Bone marrow (tissue), 2 donors: ENCODE measurements at places on chromosomes 3 and 15.

DNA sequence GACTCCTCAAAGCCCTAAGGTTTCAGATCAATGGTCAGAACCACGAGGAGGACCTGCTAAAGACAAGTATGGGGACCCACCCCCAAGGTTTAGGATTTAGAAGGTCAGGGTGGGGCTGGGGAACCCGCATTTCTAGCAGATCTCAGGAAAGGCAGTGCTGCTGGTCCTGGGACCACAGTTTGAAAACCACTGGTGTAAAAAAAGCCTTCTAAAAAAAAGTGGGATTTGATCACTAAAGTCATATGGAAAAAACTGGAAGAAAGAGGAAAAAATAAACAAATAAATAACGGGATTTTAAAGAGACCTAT is 832 bp downstream of the SLC41A3 start:
- DNase-seq = no peak

GRCh38 chr3:55144015-55144673 is 216.3 kb upstream of the LRTM1 start:
- DNase-seq = no peak

- DNase-seq = no peak
These were observed 264.6 kb upstream of the SGO1 start for GRCh38 chr3:20450611-20451010.

GRCh38 chr3:186640473-186640818 is 247 bp downstream of the FETUB start:
- no peak for DNase-seq

DNA sequence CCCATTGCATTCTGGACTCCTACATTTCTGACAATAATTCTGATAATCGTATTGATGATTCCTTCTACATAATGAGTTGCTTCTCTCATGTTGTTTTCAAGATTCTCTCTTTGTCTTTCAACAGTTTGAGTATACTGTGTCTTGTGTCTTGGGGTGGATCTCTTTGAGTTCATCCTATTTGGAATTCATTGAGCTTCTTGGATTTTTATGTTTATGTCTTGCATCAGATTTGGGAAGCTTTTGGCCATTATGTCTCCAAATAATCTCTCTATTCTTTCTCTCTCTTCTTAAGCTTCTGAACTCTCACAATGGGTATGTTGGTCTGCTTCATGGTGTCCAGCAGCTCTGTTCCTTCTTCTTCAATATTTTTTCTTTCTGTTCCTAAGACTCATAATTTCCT is 592.2 kb downstream of the FHIT start:
- DNase-seq = no peak

GRCh38 chr15:38685686-38686339 is 121.2 kb upstream of the RASGRP1 start:
- no peak for DNase-seq

- no peak for DNase-seq
These were observed 147.5 kb upstream of the MBNL1 start for GRCh38 chr3:152121270-152121636.

DNA sequence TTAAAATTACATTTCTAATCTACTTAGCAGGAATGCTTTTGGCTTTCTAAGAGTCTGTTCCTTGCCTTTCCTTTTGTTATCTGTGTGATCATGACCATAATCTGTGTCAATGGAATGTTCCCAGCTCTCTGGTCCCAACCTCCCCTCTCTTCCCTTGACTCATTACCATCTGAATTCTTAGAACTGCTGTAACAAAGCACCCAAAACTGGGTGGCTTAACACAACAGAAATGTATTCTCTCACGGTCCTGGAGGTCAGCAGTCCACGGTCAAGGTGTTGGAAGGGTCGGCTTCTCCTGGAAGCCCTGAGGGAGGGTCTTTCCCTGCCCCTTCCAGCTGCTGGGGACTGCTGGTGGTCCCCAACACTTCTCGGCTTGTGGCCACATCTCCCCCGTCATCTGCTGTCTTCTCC is 81.1 kb downstream of the LRRK1 start:
- DNase-seq = no peak

- DNase-seq = no peak
These were observed 190.8 kb downstream of the PDCD6IP start for GRCh38 chr3:33989229-33989628.

GRCh38 chr15:42182961-42183360 is 25.1 kb downstream of the VPS39 start:
- no peak for DNase-seq

GRCh38 chr3:127265581-127265981 is 22.3 kb downstream of the PRR20G start:
- no peak for DNase-seq

DNA sequence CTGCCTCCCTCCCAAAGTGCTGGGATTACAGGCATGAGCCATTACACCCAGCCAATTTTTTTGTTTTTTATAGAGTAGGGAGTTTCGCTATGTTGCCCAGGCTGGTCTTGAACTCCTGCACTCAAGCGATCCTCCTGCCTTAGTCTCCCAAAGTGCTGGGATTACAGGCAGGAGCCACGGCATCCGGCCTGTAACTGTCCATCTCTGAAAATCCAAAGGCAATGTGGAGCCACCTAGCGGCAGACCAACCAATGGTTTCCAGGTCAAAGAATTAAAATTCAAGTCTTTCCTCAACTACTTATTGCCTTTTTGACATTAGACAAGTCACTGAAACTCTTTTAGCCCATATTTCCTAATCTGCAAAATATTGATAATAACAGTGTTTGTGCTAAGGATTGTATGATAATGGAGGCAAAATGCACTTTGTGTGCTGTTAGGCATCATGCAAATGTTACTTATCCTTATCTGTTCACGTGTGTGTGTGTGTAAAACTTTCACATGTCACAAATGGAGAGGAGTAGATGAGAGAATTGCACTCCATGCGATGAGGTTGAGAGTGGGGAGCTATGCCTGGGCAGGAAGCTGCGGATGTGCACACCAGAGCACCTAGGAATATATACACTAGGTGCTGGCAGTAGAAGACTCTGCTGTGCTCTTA is 48.7 kb downstream of the COL8A1 start:
- no peak for DNase-seq

DNA sequence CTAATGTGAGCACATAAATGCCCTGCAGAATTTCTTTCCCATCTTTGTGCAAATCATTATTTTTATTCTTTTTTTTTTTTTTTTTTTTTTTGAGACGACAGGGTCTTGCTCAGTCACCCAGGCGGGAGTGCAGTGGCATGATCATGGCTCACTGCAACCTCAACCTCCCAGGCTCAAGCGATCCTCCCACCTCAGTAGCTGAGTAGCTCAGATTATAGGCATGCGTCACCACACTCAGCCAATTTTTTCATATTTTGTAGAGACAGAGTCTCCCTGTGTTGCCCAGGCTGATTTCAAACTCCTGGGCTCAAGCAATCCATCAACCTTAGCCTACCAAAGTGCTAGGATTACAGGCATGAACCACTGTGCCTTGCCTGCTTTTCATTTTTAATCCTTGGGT is 22.9 kb downstream of the DAG1 start:
- no peak for DNase-seq

DNA sequence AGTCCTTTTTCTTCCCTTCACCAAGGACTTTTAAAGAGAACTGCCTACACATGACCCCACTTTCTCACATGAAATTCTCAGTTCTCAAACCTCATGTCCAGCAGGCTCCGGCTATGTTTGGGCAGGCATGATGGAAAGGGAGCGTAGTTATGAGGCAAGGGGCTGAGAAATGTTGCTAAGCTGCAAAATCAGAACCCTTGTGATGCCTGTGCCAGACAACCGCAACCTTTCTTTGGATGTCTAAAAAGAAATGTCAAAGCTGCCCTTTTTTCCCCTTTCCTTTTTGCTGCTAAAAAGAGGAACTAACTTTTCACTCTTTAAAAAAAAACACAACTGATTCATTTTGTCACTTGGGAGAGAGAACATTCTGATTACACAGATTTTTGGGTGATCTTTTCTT is 19.2 kb downstream of the GNB4 start:
- DNase-seq = peak; percentile 73

DNA sequence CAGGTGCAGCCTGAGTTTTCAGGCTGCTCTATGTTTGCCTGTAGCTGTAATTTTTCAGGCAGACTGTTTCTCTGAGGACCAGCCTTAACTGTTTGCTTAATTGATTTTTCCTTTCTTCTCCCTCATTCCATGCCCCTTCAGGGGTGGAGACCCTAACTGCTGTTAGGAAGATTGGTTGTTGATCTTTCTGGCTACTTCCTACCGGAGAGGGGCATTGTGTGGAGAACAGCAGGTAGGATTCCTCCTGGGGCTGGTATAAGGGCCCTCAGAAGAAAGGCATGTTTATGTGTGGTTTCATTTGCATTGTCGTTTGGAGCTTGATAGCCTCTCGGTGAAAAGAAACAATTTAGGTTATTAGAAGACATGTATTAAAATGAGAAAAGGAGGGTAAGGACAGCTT is 56.9 kb upstream of the GOLGA6L2 start:
- no peak for DNase-seq

- DNase-seq = no peak
These were observed 23.2 kb downstream of the CPEB1 start for GRCh38 chr15:82624008-82624407.

DNA sequence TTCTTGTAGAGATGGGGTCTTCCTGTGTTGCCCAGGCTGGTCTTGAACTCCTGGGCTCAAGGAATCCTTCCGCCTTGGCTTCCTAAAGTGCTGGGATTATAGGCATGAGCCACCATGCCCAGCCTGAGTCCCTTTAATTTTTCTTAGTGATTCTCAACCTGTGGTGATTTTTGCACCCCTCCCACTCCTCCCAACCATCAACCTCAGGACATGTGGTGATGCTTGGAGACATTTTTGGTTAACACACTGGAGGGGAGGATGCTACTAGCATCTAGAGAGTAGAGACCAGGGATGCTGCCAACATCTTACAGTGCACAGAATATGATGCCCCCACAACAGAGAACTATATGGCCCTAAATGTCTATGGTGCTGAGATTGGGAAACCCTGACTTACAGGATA is 83.0 kb upstream of the LMOD3 start:
- no peak for DNase-seq

GRCh38 chr3:53144862-53145712 is 14.9 kb upstream of the RFT1 start:
- no peak for DNase-seq

DNA sequence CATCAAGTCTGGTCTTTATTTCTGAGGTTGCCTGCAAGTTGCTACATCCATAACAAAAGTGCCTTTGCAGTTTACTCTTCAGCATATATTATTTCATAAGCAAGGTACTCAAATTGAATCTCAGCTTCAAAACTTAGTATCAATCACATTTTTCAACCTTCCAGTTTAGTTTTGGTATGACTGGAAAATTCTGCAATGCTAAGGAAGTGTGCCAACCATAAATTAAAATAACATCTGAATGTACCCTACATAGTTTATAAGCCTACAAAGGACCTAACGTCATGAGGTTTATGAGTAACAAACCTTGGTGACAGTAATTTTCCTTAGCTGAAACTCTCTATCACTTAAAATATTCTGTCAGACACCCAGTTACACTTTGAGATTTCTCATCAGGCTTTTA is 62.8 kb downstream of the THBS1 start:
- no peak for DNase-seq

DNA sequence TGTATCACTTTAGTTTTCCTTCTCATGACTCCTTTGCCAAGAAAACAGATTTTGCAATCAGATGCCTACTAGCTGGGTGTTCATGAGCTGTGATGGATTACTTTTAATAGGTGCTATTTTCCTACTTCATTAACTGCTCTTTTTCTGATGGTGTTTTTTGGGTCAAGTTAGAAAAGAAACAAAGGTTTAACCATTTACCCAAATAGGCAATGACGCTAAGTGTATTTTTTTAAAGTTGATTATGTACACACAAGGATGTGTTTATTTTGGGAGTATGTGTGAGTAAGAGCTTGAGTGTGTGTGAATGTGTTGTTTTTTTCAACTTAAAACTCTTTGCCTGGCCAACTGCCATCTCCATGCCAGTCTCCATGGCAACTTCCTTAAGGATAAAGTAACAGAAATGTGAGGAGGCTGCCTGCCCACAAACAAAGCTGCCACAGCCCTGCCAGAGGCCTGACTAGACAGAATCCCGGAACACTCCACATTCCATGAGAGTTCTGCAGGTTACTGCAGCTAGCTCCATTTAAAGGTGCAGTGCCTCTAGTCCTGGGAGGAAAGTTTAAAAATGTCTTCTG is 215.6 kb upstream of the RBMS3 start:
- no peak for DNase-seq

- DNase-seq = no peak
These were observed 873.1 kb downstream of the NSUN3 start for GRCh38 chr3:94935738-94936580.

DNA sequence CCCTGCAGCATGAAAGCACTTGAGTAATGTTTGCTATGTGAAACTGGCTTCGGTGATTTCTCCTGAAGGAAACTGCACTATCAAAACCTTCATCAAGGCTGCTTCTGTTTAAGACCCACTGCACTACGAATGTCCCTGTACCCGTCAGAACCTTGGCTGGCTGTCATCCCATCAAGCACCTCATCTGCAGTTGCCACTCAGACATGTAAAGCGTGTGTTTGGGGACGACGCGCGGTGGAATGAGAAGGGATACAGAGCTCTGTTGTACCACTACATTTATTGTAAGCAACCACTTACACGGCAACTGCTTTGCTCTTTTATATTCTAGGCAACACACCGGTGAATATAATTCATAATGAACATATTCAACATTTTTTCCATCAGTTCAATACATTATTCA is 147.6 kb downstream of the TIGIT start:
- DNase-seq = no peak

GRCh38 chr3:34132069-34132692 is 333.8 kb downstream of the PDCD6IP start:
- no peak for DNase-seq

DNA sequence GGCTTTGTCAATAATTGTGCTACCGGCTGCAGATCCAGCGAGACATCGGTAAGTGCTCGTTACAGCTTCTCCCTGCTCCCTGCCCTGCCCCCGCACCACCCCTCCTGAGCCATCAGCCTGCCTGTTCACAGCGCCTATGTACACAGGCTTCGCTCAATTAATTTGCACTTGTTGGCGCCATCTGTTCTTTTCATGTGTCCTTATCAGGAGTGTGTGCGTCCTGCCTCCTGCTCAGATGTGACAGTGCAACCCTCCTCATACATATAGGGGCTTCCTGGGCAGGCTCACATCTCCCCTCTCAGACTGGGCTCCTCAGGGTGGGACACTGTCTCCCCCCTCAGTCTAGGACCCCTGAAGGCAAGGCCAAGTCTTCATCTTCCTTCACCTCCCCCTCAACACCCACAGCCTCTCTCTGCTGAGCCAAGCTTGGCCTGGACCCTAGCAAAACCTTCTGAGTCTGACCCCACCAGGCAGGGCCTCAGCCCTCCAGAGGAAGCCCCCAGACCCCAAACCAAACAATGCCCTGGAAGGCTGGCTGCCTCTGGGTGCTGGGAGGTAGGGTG is 54.9 kb downstream of the CYP11A1 start:
- no peak for DNase-seq

DNA sequence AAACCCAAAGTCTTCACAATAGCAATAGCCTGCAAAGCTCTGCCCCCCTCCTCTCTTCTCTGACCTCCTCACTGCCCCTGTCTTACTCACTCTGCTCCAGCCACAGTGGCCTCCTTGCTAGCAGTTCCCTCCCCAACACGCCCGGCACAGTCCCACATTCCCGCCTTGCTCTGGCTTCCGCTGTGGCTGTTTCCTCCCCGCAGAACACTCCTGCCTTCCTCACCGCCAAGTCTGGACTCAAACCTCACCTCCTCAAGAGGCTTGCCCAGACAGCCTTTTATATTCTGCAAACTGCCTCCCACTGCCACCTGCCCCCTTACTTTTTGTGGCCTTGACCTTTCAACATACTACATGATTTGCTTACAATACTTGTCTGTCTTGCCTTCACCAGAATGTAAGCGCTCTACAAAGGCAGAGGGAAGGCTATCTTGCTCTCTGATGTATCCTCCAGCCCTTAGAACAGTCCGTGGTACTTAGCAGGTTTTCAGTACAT is 406 bp upstream of the MPI start:
- DNase-seq = no peak

GRCh38 chr3:123085293-123085931 is 18.6 kb downstream of the PDIA5 start:
- no peak for DNase-seq
